Peyer's patch (tissue), 4 donors: ENCODE measurements at places on chromosomes 3 and 15.
A peak's percentile ranks its signal among the peaks of the same experiment; 100 is the strongest.

GRCh38 chr15:35507932-35508638 is 37.9 kb downstream of the DPH6 start:
- no peak for DNase-seq

DNA sequence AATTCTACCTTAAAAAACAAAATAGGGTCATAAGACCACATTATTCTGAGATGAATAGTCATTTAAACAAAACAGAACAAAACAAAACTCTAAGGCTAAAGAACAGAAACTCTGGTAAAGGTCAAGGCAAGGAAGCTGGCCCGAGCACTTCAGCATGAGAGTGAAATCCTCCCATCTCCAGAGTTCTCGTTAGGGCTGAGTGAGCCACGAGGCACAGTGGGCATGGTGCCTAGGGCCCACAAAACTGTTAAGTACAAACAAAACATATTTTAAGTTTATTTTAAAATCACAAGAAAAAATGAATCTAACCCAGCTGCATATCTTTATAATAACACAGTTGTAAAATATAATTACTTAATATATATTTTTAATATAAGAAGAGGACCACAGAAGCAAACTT is 417.8 kb upstream of the GBE1 start:
- DNase-seq = no peak

DNA sequence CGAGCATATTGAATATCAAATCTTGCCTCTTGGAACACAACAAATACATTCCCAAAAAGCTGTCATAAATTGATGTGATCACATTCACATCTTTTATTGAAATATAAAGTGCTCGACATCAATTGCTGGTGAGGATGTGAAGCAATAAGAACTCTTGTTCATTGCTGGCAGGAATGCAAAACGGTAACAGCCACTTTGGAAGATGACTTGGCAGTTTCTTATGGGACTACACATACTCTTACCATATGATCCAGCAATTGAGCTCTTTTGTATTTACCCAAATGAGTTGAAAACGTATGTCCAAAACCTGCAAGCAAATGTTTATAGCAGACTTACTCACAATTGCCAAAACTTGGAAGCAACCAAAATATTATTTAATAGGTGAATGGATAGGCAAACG is 234.9 kb downstream of the CACNA2D3 start:
- DNase-seq = no peak

DNA sequence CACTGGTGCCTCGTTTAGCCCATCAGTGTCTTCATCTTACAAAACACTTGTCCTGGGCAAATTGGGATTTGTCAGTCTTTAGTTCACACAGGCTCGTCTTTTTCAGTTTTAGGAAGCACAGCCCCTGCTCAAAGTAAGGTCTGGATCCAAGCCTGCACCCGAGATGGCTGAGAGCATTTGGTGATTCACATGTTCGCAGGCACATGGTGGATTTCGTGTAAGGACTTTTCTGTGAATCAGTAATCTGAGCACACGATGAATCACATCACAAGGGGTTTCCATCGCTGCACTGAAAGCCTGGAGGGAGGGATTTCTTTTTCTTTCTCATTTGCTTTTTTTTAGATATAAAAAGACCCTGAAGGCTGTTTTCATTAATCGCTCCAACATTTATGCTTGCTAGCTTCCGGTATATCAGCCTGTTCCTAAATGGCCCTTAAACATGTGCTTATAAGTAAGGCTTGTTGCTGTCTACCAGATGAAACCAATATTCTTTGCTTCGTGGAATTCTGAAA is 435.6 kb upstream of the ATP10A start:
- DNase-seq = no peak

- no peak for DNase-seq
Observed at GRCh38 chr3:103906304-103906703, 1460.4 kb upstream of the ALCAM start.

GRCh38 chr3:12473511-12473910 is 10.8 kb upstream of the TSEN2 start:
- DNase-seq = no peak

DNA sequence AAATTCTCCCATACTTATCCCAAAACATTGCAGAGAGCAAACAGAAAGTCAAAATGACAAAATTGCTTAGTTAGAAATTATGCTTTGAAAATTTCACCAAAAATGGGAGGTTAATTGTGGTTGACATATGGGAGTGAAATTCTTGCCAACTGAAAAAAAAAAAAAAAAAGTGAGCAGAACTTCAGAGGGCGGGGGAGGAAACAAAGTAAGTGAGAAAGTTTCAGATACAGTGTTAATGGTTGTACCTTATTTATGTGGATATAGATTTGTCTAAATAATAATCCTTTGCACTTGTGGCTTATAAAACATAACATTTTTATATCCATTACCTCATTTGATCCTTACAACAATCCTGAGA is 91.5 kb upstream of the RAP2B start:
- no peak for DNase-seq

GRCh38 chr3:126529585-126530170 is 5.7 kb downstream of the CHST13 start:
- DNase-seq = no peak

- no peak for DNase-seq
Observed at GRCh38 chr15:60520013-60520824, 41.3 kb upstream of the ICE2 start.

DNA sequence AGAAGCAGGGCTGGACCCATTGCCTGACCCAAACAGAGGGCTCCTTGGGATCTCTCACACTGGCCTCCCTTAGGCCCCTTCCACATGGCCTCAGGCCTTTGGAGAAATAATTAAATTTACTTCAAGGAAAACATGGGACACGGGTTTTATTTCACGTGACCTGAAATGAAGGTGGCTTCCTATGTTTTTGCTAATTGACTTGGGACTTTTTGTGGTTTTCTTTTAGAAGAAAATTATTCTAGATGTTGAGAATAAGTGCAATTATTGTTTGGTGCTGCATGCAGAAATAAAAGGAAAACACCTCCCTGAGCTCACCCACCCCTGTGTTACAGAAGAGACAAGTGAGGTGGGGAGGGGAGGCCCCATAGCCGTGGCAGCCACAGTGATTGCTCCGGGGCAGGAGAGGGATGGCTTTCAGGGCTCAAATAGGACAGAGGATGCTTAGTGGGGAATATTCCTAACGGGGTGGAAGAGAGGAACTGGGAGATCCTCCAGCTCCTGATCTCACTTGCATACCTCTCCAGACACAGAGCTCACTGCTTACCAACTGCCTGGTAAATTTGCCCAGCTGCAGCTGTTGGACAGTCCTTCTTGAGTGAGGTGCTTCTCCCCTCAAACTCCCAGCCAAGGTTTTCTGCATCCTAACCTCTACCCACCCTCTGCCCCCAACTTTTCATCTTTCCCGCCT is 29.2 kb upstream of the RPL29 start:
- DNase-seq = no peak

DNA sequence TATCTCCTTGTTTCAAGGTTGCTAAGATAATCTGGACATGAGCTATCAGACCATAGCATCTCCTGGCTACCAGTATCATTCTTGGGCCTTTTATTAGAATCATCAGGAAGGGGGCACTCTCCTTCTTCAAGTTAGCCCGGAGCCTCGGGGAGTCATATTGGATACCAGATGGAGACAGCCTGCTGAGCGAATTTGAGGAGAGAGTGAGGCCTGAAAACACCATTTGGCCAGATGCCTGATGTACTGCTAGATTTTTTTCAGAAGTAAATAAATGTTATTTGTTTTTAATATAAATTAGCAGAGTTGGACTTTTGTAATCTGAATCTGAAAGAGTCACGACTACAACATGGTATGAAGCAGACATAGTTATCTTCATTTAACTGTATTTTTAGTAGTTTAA is 848.6 kb downstream of the IGSF11 start:
- no peak for DNase-seq

GRCh38 chr3:49785565-49786356 is 581 bp downstream of the IP6K1 start:
- no peak for DNase-seq

- no peak for DNase-seq
Observed at GRCh38 chr3:128665362-128666021, 14.9 kb upstream of the RPN1 start.

- no peak for DNase-seq
Observed at GRCh38 chr3:94928921-94929320, 866.1 kb downstream of the NSUN3 start.

DNA sequence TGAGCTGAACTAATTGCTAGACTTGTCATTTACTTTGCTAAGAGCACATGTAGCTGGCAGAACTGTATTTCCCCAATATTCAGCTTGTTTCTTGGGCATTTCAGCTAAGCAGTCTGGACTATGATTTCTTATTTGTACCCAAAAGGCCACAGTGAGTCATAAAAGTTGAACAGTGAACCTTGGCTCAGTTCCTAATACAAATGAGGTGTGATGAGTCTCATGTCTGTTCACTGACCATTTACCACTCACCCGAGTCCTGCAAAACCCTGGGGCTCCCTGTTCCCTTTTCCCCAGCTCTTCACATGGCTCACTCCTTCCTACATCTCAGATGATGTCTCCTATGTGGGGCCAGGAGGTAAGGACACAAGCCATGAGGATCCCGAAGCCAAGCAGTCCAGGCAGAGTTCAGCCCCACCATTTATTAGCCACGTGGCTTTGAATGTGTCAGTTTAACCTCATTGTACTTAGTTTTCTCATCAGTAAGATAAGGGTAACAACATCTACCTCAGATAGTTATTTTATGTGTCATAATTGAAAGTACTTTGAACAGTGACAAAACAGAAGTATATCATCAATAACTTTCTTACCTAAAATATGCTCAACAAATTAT is 239.3 kb downstream of the IL5RA start:
- peak; percentile 50 for DNase-seq

GRCh38 chr15:78641102-78641748 is at the start of gene CHRNB4:
Gene CHRNB4, minus strand, starts transcription at chr15:78641210. Its CDS starts 77 bp downstream, at chr15:78641133.
- no peak for DNase-seq

DNA sequence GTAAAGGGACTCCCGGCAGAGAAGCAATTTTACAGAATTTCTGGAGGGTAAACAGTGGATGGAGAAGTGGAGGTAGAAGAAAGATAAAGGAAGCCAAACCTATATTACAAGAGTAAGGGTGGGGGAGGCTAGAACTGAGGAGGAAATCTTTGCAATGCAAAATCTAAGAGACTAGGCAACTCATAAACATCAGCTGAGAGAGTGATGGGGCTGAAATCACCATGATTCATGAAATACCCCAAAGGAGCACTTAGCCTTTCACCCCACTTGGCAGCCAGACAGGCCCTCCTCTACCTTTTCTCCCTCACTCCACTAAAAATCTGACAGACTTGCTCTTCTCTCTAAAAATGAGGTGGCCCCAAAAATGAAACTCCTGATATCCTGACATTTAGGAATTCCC is 19.5 kb upstream of the ZBTB38 start:
- DNase-seq = no peak

GRCh38 chr3:171940151-171940649 is 97.1 kb downstream of the TMEM212 start:
- no peak for DNase-seq

- DNase-seq = no peak
Observed at GRCh38 chr3:189355481-189356201, 183.9 kb downstream of the TPRG1 start.

- DNase-seq = no peak
Observed at GRCh38 chr3:154085071-154085470, 36.1 kb upstream of the ARHGEF26 start.

GRCh38 chr15:71424765-71425164 is 309.5 kb downstream of the THSD4 start:
- DNase-seq = no peak

DNA sequence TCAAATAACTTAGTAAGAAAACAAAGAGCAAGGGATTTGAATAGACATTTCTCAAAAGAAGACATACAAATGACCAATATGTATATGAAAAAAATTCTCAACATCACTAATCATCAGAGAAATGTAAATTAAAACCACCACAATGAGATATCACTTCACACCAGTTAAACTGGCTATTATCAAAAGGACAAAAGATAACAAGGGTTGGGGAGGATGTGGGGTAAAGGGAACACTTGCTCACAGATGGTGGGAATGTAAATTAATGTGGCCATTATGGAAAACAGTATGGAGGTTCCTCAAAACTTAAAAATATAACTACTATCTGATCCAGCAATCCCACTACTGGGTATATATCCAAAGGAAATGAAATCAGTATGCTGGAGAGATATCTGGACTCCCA is 46.0 kb upstream of the RYK start:
- DNase-seq = no peak

DNA sequence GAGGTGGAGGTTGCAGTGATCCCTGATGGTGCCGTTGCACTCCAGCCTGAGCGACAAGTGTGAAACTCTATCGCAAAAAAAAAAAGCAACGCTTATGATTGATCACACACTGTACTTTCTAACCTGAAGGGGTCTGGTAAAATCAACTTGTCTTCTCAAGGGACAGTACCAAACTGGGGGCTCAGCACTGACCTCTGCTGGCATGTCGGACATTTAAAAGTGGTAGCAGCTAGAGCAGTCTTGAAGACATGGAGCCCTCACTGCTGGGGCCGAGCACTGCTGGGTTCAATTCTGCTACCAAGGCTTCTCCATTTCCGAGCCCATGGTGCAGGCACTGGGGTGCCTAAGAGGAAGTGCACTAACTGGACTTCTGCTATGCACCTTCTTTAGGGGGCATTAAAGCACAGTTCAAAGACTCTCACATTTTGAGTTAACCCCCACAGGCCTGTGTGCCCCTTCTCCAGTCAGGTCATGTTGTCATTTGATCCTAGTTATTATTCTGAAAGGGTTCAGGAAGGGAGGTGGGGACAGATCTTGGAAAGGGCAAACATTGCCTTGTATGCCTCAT is 26.4 kb upstream of the LAMP3 start:
- peak; percentile 25 for DNase-seq

DNA sequence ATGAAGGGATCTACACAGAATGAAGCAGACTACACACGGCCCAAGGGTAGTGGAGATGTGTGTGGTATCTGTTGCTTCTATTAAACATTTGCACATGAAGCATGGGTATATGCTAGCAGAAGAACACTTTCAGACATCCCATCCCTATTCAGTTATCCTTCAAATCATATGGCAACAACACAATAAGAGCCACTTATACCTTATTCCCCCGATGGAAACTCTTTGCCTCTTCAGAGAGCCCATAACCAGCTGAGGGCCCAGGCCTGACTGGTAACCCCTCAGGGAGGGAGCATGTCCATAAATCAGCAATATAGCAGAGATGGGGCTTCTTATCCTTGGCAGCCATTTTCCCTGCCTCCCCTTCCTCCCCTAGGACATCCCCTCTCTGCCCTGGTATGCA is 210.6 kb downstream of the FHIT start:
- DNase-seq = no peak

DNA sequence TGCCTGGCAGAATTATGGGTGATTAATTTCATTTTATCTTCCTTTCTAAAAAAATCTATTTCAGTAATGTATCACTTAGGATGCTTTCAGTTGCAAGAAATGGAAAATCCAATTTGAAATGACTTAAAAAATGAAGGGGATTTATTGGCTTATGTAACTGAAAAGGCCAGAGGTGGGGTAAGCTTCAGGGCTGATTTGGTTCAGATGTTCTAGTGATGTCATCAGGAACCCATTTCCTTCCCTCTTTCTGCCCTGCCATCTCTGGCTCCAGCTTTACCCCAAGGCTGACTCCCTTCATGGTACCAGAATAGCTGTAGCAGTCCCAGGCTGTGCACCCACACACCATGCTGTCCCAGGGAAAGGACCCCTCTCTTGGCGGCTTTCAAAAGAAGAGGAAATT is 18.5 kb upstream of the REC114 start:
- DNase-seq = no peak

GRCh38 chr15:66948294-66948693 is 117.1 kb upstream of the SMAD3 start:
- DNase-seq = no peak

- DNase-seq = no peak
Observed at GRCh38 chr15:77421370-77421700, 647 bp downstream of the HMG20A start.

- peak; percentile 66 for DNase-seq
Observed at GRCh38 chr3:97822359-97822775, 556 bp downstream of the CRYBG3 start.
